ENCODE measurements at places on chromosomes 7 and 10.

DNA sequence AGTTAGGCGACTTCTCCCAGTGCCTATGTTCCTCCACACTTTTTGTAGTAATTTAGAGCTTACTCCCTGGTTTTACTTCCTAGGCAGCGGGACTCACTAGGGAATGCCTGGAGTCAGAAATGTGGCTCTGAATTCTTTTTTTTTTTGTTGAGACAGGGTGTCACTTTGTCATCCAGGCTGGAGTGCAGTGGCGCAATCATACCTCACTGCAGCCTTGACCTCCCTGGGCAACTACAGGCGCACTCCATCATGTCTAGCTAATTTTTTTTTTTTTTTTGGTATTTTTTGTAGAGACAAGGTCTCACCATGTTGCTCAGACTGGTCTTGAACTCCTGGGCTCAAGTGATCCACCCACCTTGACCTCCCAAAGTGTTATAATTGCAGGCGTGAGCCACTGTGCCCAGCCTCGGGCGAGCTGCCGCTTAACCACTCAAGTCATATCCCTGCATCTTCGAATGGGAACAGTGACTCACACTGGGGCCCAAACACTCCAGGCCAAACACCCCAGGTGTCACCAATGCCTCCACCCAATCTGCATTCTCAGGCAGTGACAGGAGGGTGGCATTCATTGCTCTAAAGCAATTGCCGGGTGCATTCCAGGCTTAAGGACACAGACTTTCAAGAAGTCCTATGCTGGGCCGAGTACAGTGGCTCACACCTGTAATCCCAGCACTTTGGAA, 19.6 kb downstream of the RGS10 start:
- no peak for DNase-seq

DNA sequence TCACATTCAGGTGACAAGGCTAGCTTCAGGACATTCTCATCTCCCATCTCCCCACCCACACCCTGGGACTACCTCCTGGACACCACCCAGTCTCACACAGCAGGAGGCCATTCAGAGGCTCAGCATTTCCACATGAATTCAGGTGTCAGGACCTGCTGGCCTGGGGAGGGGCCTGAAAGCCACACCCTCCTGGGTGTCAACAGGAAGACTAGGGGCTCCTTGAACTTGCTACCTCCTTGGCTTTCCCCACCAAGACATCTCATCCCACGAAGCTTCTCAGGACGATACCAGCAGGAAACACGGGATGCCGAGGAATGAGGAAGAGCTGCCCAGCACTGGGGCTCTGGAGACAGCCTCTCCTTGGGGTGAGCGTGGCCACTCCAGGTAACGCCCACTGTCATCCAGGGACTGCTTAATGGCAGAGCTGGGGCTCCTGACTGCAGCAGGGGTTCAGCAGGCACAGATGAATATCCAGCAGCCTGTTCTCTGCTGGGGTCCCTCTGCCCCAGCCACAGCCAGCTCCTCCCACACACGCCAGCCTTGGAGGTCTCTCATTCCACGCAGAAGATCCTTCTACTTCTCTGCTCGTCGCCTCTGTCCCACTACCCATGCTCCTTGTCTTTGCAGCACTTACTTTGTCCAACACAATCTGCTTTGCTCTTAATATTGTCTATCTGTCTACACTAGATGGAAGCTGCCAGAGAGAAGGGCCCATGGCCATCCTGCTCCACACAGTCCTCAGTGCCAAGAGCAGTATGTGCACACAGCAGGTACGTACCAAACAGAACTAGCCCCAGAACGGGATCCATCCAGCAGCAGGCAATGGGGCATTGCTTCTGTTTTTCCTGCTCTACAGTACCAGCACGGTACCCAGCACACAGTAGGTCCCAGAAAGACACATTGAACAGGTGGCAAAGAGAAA, 88.7 kb downstream of the FAM53B start:
- DNase-seq, result no peak

DNA sequence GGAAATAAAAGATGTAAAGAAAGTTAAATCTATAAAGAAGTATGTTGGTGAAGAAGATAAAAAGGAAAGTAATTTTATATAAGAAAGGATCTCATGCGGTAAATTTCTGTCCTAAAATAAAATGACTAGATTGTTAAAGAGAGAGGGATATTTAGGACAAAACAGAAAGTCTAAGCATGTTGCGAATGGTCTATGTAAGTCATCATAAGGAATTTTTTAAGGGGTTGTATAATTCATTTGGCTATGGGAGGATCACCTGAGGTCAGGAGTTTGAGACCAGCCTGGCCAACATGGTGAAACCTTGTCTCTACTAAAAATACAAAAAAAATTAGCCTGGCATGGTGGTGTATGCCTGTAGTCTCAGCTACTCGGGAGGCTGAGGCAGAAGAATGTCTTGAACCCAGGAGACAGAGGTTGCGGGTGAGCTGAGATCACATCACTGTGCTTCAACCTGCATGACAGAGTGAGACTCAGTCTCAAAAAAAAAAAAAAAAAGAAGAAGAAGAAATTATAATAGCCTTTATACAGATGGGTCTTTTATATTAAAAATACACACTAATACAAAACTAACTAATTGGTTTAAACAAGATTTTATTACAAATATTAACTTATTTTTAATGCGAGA, 294.3 kb downstream of the MAGI2 start:
- no peak for DNase-seq

- DNase-seq, result no peak
These were observed 871 bp downstream of the SPOCK2 start for GRCh38 chr10:72087392-72087968.

- DNase-seq, result peak; percentile 74
These were observed 526 bp downstream of the CH25H start for GRCh38 chr10:89206402-89207180.

GRCh38 chr10:77526868-77527617, 110.6 kb downstream of the KCNMA1 start:
- DNase-seq, result no peak

- no peak for DNase-seq
These were observed 45.5 kb upstream of the PRSS1 start for GRCh38 chr7:142703655-142704305.

- DNase-seq, result no peak
These were observed 181.1 kb upstream of the BMPER start for GRCh38 chr7:33724201-33724600.

DNA sequence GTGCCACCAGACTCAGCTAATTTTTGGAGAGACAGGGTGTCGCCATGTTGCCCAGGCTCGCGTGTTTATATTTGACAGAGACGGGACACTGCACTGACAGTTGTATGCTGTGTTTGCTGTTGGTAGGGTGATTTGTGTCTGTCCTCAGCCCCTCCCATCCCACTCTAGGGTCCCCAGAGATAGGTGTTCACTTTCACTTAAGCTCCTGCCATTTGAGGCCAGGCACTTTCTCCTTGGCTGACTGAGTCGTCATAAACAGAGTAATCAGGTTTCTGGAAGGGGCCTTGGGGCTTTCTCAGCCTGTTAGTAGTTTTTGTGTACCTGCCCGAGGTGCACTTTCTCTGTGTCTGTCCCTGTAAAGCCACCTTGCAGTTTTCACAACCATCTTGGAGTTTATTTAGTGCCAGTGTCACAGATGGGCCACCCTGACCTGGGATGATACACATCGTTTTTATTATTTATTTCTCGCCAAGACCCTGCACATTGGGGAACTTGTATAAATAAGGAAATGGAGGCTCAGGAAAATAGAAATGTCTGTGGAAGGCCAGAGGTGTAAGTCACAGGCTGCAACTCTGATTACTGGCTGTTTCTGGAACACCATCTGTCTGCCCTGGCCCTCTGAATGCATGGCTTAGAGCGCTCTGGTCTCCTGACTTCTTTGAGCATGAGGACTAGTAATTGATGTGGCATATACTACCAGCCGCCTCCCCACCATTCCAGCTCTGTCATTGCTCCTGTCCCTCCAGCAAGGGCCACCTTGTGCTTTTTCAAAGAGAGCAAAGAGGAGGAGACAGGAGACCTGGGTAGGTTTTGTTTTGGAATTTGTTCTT, 81.9 kb upstream of the PDCD4 start:
- no peak for DNase-seq

Measured in sigmoid colon (tissue), 7 donors.